ENCODE measurements at places on chromosomes 2 and 18.

DNA sequence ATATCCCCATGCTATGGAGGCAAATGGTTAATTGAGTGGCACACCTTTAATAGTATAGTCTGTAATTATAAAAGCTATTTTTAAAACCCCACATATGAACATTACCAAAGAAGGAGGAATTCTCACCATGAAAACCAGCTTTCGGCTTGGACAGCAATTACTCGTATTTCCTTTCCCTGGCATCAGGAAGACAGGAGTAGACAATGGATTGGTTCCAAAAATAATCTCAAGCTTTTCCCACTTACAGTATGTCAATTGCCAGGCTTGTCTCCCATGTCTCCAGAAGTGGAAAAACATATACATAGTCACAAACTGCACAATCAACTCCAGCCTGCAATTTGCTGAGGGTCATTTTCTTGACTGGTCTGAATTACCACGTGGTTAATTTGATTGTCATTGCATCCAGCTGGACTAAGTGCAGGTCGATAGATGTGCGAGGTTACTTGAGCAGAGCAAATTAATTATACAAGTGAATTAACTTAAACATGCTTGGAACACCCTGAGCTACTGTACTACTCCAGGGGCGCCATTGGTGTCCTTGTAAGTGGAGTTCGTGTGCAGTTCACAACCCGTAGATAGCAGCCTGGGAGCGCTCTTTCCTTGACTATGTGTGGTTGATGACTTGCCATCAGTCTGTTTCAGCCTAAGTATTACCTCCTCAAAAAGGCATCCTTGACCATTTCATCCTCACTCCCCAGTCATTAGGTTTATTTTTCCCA is 124.3 kb upstream of the PELI1 start:
- no peak for DNase-seq

DNA sequence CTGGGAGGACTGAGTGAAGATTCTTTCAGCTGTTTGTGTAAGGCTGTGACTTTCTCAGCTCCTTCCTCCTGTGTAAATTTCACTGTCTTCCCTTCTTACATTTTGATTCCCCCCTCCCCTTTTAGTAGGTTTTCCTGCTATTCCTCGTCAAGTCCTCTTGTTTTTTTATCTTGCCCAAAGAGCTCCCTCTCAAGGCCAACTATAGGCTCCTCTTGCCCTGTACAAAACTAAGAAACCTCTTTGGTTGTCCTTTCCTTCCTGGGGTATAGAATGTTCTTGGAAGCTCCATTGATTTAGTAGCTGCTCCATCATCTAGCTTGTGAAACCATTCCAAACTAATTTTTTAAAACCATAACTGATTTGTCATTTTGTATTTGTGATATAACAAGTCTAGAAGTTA is 7.3 kb downstream of the CCDC121 start:
- no peak for DNase-seq

- no peak for DNase-seq
These were observed 101.2 kb downstream of the LTBP1 start for GRCh38 chr2:33047939-33048338.

GRCh38 chr2:169714699-169715098 is 18.9 kb upstream of the KLHL23 start:
- no peak for DNase-seq

DNA sequence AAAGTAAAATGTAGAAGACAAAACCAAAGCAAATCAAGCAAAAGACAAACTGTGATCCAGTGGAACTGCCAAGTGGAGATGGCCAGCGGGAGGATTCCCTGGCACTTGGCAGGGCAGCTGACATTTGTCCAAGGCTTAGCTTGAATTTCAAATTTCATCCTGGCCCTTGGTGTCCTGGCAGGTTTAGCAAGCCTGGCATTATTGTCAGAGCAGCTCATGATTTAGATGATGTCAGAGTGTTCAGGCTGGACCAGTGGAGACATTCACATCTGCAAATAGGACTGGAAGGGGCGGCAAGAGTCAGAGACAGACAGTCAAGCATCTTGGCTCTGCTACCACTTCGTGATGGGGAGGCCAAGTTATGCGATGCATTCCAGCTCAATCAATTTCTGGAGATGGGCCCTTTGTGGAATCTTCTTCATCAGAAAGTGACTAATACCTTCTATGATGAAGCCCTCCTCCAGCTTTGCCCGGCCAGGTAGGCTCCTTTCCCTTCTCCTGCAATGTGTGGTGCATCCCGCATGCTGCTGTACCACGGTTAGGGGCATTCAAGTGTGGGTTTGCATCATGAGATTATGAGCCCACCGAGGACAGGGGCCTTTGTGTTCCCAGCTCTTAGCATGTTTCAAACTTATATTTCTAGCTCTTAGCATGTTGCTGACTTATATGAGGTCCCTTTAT is 199.7 kb downstream of the ANKRD30B start:
- DNase-seq, result no peak

DNA sequence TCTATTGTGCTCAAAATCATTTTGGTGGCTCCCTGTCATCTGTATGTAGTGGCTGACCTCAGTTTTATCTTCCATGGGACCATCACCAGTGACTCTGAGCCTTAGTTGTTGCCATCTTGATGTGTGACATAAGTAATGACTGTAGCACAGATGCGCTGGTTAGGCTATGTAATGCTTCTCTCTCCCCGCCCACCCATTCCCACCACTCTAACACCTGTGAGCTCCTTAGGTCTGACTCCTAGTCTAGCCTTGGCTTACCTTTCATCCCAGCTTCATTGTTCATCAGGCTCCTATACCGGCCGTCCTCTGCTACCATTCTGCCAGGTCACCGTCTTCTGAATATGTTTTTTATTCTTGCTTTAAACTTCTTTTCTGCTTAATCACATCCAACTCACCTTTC is 17.2 kb downstream of the MYO1B start:
- no peak for DNase-seq

DNA sequence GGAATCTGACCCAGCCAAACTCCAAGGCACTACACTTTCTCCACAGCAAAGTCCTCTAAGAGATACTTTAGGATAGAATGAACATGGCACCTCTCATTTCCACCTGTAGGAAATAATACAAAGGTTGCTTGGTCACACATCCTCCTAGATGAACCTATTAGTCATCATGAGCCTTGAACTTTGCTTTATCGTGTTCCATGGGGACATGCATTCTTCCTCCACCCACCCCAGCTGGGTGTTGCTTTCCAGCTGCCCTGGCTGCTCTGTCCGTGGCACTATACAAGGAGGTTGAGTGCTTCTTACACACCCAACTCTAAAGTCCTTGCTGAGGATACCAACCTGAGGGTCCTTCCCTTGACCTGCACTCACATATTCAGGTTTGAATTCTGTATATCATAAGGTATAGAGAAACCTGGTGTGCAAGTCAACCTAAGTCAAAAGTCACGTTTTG is 52.7 kb downstream of the SPRED2 start:
- no peak for DNase-seq

DNA sequence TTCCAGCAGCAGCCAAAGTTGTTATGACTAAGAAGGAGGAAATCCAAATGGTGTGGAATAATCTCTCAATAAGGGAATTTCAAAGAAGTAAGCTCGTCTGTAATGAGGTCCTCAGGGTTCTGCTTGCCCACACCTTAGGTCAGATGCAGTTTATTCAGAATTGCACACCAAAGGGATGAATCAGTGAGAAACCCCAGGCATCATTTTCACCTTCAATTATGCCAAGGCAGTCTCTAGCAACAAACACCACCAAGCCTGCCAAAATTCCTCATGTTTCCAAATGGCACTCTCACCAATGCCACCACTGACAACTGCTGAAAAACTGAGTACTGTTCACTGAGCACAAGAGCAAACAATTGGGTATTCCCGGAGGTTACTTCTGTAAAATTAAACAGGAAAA is 43.6 kb downstream of the KCNG3 start:
- no peak for DNase-seq

DNA sequence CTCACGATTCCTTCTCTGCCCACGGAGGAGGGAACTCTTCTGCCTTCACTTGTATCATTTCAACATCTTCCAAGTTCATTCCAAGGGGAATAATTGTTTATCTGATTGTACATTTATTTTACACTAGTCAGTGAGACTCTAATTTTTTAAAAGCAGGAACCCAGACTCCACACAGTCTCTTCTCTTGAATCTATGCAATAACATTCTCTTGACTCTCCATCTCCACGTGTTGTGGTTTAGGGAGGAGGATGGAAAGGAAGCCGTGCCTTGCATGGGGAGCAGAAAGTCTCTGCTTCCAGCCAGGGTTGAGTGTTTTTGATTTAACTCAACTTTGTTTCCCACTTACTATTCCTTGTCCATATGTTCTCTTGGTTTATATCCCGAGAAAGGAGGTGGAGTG is 131.1 kb upstream of the RIOK3 start:
- DNase-seq, result no peak
